Smooth muscle cell of trachea (primary cell): ENCODE measurements at places on chromosomes 1 and 21. TPM values are rescaled to one million over a fixed set of nuclear protein-coding genes. Genes with fewer than 3 reads are reported as not detected.

PCP4L1 gene
- total RNA-seq: not detected in 2 replicates

PMVK gene
- 6.8 and 11.5 TPM in 2 replicates for total RNA-seq

S100A7A gene
- not detected in 2 replicates for total RNA-seq

DIRAS3 gene
- total RNA-seq: 0.58 and 1.3 TPM in 2 replicates

SPRR2F gene
- total RNA-seq: not detected in 2 replicates

KLF17 gene
- total RNA-seq: under 0.01 and 0.17 TPM in 2 replicates

OR2T33 gene
- total RNA-seq: not detected in 2 replicates

KRTAP7-1 gene
- not detected in 2 replicates for total RNA-seq

CCDC181 gene
- 0.50 and 1.0 TPM in 2 replicates for total RNA-seq

PSRC1 gene
- total RNA-seq: 3.8 and 13.2 TPM in 2 replicates

COL6A1 gene
- total RNA-seq: 1,502 and 2,913 TPM in 2 replicates

RNU1-3 gene
- total RNA-seq: under 0.01 TPM in 2 replicates

FAM131C gene
- 0.15 and 0.50 TPM in 2 replicates for total RNA-seq

LAX1 gene
- total RNA-seq: not detected in 2 replicates

SYNC gene
- 67.1 and 136 TPM in 2 replicates for total RNA-seq

CHODL gene
- 0.15 and 0.17 TPM in 2 replicates for total RNA-seq

ODR4 gene
- 15.5 and 18.8 TPM in 2 replicates for total RNA-seq

PDZK1 gene
- 1.3 TPM in 1 of 2 replicates, not detected in the other for total RNA-seq
